H7 (cell line): ENCODE measurements at places on chromosomes 4 and X. TPM values are rescaled to one million over a fixed set of nuclear protein-coding genes. Genes with fewer than 3 reads are reported as not detected.

The DUX4 gene
- not detected in 2 replicates for total RNA-seq

The ARX gene
- total RNA-seq, result not detected in 2 replicates

The C4orf51 gene
- 3.9 and 17.9 TPM in 2 replicates for total RNA-seq

The UCP1 gene
- 0.07 TPM in 1 of 2 replicates, not detected in the other for total RNA-seq

The TEX13B gene
- total RNA-seq, result 0.85 TPM in 1 of 2 replicates, not detected in the other

The ZAR1 gene
- total RNA-seq, result 0.66 and 1.00 TPM in 2 replicates

The TLR7 gene
- total RNA-seq, result not detected in 2 replicates

The CXXC4 gene
- total RNA-seq, result 0.67 and 0.83 TPM in 2 replicates

The ADAM29 gene
- 0.18 TPM in 1 of 2 replicates, not detected in the other for total RNA-seq

The PHOX2B gene
- not detected in 2 replicates for total RNA-seq

The ZIC3 gene
- total RNA-seq, result 114 and 140 TPM in 2 replicates

The TRAM1L1 gene
- total RNA-seq, result 1.9 and 2.9 TPM in 2 replicates

The HMGN5 gene
- total RNA-seq, result 1.7 and 3.5 TPM in 2 replicates

The ARHGEF9 gene
- 16.5 and 34.0 TPM in 2 replicates for total RNA-seq

The RENBP gene
- 17.9 and 18.3 TPM in 2 replicates for total RNA-seq

The IL9R gene
- 0.17 and 0.78 TPM in 2 replicates for total RNA-seq

The TNMD gene
- total RNA-seq, result 24.2 and 30.0 TPM in 2 replicates

The BEX5 gene
- 5.5 and 8.6 TPM in 2 replicates for total RNA-seq

The SEL1L3 gene
- total RNA-seq, result 25.1 and 28.1 TPM in 2 replicates
